ENCODE measurements at places on chromosomes 3 and 15.

DNA sequence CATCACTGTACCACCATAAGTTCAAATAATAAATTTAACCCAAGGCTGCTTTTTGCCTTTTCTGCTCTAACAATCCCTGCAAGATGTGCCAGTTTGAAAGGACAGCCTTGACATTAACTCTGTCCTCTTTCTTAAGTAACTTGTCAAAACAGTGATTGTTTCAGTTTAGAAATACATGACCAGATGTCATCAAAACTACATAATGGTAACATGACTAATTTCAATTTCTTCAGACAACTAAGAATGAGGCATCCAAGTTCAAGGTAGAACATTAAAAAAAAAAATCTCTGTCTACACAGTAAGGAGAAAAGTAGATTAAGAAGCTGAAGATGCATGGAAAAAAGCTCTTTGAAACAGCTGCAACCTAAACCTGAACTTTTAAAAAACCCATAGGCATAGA is 47.4 kb downstream of the SHQ1 start:
- no peak for DNase-seq

DNA sequence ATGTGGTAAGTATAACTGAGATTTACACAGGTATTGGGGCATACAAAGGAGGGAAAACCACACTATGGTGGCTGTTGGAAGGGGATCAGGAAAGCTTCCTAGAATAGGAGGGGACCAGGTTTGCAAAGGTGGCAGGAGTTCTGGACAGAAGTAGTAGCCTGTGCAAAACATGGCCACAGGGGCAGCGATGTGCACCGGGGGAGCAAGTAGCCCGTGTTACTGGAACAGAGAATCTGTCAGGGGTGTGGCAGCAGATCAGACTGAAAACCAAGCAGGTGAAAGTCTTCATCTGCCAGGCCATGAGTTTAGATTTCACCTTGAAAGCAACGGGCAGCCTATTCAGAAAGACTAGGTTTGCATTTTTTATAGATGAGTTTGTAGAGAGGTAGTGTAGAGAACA is 182.3 kb upstream of the LPP start:
- DNase-seq, result no peak

DNA sequence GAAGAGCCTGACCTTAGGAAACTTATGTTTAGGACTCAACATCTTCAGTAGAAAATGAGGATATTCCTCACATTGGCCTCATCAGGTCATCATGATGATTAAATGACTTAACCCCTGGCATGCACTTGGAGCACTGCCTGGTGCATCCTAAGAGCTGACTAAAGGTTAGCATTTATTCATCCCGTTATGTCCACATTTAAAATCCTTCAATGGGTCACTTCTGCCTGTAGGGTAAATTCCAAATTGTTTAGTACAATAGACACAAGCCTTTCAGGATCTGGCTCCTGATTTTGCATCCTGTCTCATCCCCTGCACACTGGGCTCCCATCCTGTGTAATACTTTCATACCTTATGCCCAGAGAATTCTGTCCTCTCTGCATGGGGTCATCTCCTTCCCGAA is 195.2 kb upstream of the MCTP2 start:
- DNase-seq, result no peak

- DNase-seq, result no peak
Observed at GRCh38 chr15:25736461-25736860, 126.7 kb downstream of the ATP10A start.

GRCh38 chr15:33766389-33766788 is 201.9 kb upstream of the CHRM5 start:
- no peak for DNase-seq

- no peak for DNase-seq
Observed at GRCh38 chr3:194757647-194758061, 72.0 kb downstream of the FAM43A start.

DNA sequence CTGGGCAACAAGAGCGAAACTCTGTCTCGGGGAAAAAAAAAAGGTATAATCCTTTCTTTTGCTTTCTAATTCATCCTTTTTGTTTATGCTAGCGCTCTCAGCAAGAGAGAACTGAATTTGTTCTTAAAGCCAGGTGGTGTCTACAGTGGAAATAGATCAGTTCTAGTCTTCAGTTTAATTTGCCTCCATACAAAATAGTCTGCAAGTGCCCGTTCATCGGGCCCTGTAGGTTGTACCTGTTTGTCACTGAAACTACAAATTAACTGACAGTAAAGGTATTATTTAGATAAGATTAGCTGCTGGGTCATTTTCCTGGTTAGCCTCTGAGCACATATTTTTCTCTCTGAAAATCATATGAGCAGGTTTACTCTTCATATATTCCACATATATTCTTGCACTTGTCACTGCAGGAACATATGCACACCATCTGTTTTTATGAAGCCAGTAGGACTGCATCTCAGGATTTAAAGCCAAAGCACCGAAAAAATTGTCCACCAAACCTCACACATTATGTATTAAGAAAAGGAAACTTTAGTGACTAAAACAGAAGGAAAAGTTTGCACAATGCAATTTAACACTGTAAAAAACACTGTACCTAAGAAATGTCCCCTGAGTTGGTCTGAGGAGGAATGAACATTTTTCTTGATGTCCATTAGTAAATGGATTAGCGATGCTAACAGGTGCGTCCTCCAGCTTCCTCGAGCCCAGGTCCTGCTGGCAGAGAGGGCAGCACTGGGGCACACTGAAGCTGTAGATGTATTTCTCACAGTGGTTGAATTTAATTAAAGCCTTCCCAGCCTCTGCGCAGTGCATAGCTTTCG is 437 bp downstream of the MKRN2OS start:
- DNase-seq, result no peak

- no peak for DNase-seq
Observed at GRCh38 chr3:25386686-25387255, 41.3 kb upstream of the RARB start.

DNA sequence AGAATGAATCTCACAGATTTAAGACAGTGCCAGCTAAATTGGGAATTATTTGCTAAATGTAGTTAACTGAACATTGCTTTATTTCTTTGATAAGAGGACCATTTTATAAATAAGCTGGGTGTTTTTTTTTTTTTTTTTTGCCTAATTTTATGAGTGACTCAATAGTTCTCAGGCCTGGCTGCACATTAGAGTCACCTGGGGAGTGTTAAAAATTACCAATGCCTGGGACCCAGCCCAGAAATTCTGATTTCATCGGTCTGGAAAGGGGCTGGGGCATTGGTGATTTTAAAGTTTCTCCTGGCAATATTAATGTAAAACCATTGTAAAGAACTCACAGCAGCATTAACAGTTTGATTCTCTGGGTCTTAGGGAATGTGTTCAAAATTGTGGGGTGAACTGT is 51.2 kb upstream of the PHLDB2 start:
- DNase-seq, result no peak

DNA sequence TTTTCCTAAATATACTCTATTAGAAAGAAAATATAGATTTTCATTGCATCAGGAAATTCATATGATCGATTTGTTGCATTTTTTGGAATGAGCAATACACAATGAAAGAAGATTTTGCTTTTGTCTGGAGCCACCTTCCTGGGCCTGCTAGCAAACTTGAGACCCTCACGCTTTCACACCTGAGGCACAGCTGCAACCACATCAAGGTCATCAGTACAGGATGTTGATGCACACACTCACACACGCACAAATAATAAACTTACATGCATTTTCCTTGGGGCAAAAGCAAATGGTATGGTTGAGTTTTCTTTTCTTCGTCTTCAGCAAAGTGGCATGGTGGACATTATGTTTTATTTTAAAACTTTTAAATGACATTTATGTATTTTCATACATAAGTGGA is 64.8 kb upstream of the SATB1 start:
- no peak for DNase-seq

DNA sequence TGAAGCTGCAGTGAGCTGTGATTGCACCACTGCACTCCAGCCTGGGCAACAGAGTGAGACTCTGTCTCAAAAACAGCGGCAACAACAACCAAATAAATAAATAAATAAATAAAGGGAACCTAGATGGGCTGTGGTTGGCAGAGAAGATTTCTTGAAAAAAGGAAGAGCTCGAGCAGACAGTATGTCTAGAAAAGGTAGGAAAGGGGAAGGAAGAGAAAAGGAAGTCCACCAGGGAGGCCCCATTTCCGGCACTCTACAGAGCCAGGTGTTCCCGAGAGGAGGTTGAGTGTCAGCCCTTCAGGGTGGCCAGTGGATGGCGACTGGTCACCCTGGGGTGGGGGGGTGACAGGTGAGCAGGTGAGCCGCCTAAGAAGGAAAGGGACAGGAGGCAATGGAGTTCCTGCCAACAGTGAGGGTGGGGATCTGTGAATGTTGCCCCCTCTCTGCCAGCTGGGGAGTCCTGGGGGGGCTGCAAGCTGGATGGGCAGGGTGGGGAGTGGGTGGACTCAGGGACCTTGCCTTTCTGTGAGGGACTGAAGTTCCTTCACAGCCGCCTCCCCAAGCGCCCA is 14.8 kb downstream of the PAQR5 start:
- no peak for DNase-seq

- no peak for DNase-seq
Observed at GRCh38 chr15:29090617-29091466, 178.8 kb downstream of the NSMCE3 start.

GRCh38 chr15:89912674-89913396 is at the start of gene ARPIN:
Gene ARPIN, minus strand, starts transcription at chr15:89912952. Its CDS starts 117 bp downstream, at chr15:89912835.
- DNase-seq, result no peak

GRCh38 chr3:116563351-116563750 is 118.1 kb upstream of the LSAMP start:
- DNase-seq, result no peak

DNA sequence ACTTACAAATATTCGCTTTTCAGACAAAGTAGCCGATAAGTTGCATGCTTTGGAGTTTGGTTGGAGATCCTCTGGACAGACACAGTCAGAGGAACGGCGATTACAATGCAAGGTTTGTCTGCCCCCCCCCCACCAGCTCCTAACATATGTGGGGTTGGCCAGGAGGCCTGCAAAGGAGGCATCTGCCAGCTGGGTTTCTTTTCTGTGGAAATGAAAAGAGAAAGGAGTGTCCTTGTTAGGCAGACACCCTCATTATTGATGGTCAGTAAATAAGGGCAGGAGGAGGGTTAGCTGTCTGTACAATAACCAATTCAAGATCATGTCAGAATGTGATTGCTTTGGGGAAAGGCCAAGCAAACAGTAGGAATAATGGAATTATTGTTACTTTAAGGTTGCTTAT is 49.1 kb downstream of the TLNRD1 start:
- no peak for DNase-seq

DNA sequence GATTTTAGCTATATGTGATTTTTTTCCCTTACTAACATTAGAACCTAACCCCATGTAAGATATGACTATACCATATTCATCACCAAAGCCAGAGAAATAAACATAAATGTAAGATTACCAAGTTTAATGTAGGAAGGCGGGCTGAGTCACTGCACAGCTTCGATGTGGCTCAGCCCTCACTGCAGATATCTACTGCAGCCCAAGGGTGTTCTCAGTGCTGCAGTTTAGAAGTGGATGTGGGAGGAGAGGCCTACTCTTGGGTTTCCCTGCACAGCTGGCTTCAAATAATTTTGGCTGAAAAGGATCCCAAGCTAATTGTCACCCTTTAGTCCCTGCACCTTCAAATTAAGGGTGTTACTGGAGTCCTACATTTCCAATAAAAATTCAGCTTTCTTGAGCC is 9.3 kb downstream of the ARPP19 start:
- no peak for DNase-seq

DNA sequence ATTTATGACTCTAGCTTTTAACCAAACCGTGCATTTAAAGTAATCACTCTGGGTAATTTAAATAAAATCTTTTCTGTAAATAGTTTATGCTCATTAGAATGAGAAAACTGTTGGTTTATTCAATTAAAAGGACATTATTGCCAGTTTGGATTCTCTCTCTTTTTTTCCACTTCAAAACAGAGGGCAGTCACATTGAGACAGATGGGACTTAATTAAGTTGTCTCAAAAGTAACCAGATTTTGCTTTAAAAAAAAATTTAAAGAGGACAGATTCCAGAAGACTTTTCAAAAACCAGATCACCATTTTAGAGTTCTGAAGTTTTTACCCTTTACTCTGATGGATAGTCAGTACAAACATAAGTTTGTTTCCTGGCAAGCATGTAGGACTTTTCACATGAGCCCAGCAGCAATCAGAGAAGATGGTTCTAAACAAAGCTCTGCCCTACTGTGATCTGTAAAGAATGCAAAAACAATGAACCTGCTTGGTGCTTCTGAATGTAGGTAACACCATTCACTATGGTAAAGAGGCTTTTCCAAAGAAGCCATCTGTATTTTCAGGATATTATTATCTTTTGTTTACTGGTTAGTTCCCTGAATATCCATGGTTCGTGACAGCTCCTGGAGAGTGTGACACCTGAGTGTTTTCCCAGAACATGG is 136.2 kb downstream of the LRTM1 start:
- no peak for DNase-seq

DNA sequence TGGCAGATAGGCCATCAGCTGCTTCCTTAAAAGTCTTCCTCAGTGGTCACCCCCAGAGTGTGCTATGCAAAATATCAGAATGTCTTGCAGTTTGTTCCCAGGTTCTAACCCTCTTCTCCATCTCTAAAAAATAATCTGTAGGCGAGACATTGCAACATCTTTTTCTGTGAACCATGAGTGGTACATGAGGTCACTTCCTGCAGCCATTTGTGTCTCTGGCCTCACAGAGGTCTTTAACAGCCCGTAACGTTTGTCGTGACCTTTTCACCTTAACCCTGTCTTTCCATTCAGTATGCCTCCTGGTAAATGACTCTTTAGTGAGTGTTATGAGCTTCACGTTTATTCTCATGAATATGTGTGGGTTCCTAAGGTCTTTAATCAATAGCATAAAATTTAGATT is 145.4 kb downstream of the KLHL25 start:
- DNase-seq, result no peak

GRCh38 chr3:142839831-142840230 is 49.1 kb downstream of the PCOLCE2 start:
- DNase-seq, result no peak

DNA sequence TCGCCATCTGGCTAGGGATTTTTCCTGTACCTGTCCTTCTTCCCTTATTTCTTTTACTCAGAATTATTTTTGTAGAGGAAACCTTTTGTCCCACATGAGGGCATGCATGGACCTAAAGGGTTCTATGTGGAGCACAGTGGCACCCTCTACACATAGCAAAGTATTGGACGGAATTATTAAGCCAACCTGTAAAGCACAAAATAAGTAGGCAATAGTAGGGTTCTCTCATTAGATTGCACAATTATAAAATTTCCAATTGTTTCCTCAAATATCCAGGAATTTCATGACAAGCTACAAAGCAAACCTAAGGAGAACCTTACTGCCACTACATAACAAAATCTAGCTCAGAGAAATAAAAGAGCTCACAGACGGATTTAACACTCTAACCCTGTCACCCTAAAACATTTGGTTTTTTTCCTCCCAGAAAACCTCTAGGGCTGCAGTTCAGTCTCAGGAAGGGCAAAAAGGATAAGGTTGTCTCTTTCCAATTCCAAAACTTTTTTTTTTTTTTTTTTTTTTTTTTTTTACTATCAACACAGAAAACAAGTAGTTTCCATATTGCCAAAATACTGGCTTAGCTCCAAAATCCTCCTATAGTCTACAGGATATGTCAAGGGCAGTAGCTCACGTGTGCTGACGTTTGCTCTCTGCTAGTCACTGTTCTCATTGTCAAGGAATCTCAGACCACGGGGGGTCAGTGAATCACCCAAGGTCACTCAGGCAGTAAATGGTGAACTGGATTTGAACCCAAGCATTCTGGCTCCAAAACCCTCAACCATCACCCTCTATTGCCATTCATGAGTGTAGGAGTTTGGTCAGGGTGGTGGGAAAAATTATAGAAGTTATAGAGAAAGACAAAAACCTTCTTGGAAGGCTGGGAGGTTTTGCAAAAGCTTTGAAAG is 52.3 kb downstream of the NCEH1 start:
- no peak for DNase-seq

GRCh38 chr15:51939216-51939615 is 32.4 kb downstream of the LEO1 start:
- DNase-seq, result no peak
